ENCODE measurements at places on chromosomes 7 and 10. TPM values are rescaled to one million over a fixed set of nuclear protein-coding genes. Genes with fewer than 3 reads are reported as not detected.

The SORCS1 gene
- total RNA-seq: not detected

The C7orf57 gene
- total RNA-seq: not detected

The ERVW-1 gene
- total RNA-seq: not detected

The ASB10 gene
- total RNA-seq: not detected

The DGKB gene
- total RNA-seq: 10.8 TPM

Measured in uterine smooth muscle cell (primary cell).